ENCODE measurements at places on chromosomes 7 and 10. TPM values are rescaled to one million over a fixed set of nuclear protein-coding genes. Genes with fewer than 3 reads are reported as not detected.
A peak's percentile ranks its signal among the peaks of the same experiment; 100 is the strongest.

- no peak for DNase-seq
Observed at GRCh38 chr7:41788556-41788955, 85.7 kb upstream of the INHBA start.

PLPP4 gene
- total RNA-seq, result 0.19 TPM

ADCYAP1R1 gene
- total RNA-seq, result not detected

- peak; percentile 49 for DNase-seq
Observed at GRCh38 chr7:92697414-92697813, 107.2 kb upstream of the FAM133B start.
